ENCODE measurements at places on chromosomes 4 and X. TPM values are rescaled to one million over a fixed set of nuclear protein-coding genes. Genes with fewer than 3 reads are reported as not detected.

The SYN1 gene
- total RNA-seq, result 7.0 TPM

The BTK gene
- total RNA-seq, result 2.1 TPM

The SLC9B1 gene
- not detected for total RNA-seq

The LANCL3 gene
- 0.07 TPM for total RNA-seq

The PRICKLE3 gene
- 7.2 TPM for total RNA-seq

The SLC25A31 gene
- not detected for total RNA-seq

The CXorf49B gene
- total RNA-seq, result not detected

The HDX gene
- 2.9 TPM for total RNA-seq

The NSUN7 gene
- total RNA-seq, result 1.9 TPM

The DMRTC1B gene
- not detected for total RNA-seq

The F8A1 gene
- total RNA-seq, result 8.4 TPM

The CENPVL1 gene
- not detected for total RNA-seq

The STK32B gene
- total RNA-seq, result 0.31 TPM

The ASB12 gene
- total RNA-seq, result not detected

The RBMXL3 gene
- total RNA-seq, result not detected

The NMU gene
- total RNA-seq, result 0.47 TPM

The ZNF157 gene
- not detected for total RNA-seq

The SAGE1 gene
- not detected for total RNA-seq

The COL4A6 gene
- total RNA-seq, result 4.6 TPM

The RHOH gene
- total RNA-seq, result 1.2 TPM
